Glutamatergic neuron (in vitro differentiated cells): ENCODE measurements at places on chromosomes 7 and 10.
A peak's percentile ranks its signal among the peaks of the same experiment; 100 is the strongest.

GRCh38 chr7:140672382-140673062 lies at the start of gene ADCK2:
Gene ADCK2 (plus strand): TSS chr7:140672945. CDS start chr7:140673331, 386 bp downstream.
- peak; percentile 61 for DNase-seq

GRCh38 chr7:43868681-43869005 lies 674 bp downstream of the MRPS24 start:
- no peak for DNase-seq

DNA sequence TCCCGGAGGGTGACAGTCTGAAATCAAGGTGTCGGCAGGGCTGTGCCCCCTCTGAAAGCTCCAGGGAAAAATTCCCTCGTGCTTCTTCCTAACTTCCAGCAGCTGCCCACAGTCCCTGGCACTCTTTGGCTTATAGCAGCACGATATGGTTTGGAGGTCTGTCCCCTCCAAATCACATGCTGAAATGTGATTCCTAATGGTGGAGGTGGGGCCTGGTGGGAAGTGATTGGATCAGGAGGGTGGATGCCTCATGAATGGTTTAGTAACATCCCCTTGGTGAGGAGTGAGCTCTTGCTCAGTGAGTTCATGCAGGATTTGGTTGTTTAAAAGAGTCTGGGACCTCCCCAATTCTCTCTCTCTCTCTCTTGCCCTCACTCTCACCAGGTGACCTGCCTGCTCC lies 51.1 kb downstream of the GPAM start:
- no peak for DNase-seq

DNA sequence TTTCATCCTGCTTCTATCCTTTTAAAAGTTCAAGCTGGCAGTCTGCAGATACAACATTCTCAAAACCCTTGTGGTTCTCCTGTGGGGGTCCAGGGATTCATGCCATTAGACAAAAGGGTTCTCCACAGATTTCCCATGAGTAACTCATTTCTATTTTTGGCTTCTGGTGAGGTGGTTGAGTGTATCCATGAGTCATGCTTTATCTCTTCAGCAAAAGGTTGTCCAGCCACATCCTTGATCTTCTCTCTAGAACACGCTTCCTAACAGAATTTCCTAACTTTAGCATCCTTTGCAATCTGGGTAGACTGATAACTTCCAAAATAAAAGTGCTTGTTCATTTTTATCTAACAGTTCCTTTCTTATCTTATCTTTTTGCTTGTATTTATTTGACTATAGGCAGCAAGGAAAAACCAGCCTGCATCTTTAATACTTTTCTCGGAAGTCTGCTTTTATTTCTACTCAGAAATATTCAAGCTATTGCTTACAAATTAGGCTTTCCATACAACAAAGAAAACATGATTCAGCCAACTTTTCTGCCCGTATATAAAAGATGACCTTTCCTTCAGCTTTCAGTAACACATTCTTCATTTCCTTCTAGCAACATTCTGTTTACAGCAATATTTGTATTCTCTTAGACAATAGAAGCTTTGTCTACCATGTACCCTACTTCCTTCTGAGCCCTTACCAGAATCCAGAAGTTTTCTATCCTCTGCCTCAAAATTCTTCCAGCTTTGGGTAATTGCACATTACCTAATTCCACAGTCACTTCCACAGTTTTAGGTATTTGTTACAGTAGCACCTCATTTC lies 79.3 kb upstream of the IL6 start:
- no peak for DNase-seq

DNA sequence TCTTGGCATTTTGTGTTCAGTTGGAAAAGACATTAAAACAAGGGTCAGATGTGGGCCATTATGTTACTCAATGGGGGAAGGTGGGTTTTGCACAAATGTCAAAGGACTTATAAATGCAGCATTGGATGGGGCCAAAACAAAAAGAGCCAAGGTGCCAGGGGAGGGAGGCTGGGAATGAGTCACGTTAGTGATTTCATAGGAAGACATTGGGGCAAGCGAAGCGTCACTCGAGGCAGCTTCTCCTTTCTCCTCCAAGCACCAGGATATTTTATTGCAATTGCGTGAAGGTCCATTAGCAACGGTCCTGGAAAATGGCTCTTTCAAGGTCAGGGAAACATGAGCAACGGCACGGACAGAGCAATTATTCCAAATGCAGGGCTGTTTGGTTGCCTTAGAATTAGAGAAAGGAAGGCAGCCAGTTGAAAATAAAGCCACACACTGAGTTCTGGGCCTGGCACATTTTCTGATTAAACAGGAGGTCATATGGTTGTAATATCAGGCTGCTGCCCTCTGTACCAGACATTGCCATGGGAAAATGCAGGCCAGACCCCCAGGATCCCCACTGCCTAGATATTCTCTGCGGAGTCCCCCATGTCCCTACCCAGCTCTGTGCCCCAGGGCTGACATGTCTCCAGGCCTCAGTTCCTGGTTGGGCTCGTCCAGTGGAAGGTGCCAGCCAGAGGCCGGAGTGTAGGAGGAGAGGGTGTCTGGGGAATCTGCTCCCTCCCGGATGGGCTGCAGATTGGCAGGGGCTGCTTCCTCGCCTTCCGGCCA lies 63.3 kb upstream of the NANOS1 start:
- DNase-seq: no peak

DNA sequence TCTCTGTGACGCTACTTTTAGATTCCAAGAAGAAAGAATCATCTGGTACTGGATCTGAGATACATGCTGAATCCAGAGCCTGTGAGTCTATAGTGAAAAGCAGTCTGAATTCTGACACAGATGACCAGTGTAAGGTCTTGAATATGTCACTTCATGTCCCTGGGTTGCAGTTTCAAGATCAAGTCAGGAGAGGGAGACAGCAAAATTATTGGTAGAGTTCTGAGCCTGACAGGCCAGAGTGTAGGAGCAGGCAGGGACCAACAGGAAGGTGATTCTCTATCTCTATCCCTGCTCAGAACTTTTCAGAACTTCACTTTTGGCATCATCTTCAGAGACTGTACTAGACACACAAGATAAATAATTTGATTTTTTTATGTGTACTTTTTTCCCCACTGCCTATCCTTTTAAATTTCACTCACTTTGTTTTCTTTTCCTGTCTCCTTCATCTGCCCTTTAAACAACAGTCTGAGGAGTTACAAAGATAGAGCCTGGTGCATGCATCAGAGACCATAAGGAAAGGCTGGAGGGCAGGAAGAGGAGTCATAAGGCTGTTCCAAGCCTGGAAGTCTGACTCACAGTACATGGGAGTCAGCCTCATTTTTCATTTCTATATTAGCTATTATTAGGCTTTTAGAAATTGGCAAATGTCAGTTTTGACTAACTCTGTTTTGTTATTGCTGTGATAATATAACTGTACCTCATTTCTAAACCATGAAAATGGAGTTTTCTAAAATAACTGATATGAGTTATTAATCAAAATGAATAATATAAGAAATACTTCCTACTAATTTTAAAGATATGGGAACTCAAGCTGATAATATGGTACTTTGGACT lies 120.2 kb upstream of the TMEM229A start:
- DNase-seq: peak; percentile 16

- peak; percentile 90 for DNase-seq
Measured at GRCh38 chr7:45923290-45923689, 2.2 kb upstream of the IGFBP3 start.

DNA sequence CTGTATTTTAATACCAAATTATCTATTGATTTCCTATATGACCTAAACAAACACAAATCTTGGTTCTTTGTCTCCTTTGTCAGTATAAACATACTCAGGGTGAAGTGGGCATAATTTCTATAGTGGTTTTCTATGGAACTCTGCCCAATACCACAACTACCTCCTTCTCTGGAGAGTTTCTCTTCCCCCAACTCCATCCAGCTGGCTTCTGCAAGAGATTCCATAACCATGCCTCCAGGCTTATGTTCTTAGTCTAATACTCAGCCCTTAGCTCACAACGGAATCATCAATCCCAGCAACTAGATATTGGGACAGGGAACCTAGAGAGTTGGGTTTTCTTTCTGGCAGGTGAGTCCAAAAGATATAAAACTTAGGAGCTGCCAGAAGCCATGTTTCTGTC lies 127.3 kb downstream of the TRIL start:
- DNase-seq: no peak

DNA sequence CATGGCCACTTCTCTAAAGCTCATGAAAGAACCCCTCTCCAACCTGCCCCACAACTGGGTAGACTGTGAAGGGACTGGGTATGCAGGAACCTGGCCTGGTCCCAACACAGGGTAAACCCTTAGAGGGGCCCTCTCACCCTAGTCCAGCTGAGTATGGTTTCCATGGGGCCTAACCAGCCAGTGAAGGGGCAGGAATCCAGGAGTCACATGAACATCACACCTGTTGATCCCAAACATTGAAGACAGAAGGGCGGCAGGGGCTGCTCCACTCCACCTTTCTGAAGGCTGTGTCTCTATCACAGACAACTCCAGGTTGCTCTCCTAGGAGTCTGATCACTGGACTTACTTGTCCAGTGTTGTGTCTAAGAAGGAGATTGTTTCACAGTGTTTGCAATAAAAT lies 30.8 kb downstream of the GRID1 start:
- peak; percentile 1 for DNase-seq

DNA sequence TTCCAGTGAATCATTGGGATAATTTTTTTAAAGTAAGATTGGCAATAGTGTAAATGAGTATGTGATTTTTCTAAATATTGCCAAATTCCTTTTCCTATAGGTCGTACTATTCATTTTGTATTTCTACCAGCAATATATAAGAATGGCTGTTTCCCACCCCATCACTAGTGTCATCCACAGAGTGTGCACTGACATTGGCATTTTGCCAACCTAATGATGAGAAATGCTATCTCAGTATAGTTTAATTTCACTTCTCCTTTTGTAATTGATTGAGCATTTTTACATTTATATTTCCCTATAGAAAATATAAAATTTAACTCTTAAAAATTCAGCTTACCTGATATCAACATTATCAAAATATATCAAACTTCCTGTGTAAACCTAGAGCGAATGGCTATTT lies 17.6 kb upstream of the TMEM26 start:
- DNase-seq: no peak

DNA sequence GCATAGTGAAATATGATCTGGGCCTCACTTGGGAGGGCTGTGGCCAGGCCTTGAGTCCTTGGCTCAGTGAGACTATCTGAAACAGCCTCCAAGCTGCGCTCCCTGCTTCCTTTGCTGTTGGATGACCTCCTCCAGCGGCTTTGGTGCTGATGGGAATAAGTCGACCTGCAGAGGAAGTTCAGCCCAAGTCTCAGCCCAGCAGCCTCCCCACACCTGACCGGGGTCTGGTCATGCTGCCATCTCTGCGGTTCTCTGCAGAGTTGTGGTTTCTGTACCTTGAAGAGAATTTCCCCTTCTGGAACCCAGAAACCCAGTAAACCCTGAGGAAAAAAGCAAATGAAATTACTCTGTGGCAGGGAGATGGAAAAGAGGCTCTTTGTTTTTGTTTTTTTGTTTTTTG lies 4.6 kb upstream of the RBAK start:
- DNase-seq: no peak

DNA sequence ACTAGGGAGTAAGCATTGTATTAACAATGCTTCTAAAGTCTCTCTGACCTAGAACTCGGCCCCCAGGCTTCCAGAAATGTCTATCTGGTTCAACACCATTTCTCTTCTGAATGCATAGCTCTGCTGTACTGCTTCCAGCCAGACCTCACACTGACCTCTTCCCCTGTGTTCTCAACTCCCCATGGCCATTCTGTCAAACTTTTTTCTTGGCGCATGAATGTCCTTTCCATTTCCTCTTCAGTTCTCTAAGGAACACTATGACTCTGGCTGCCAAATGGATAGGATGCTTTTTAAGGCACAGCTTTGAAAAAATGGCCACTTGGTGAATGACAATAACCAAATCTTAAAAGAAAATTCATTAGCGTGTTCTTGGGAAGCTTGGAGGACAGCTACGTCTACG lies 425.8 kb downstream of the ETV1 start:
- no peak for DNase-seq

DNA sequence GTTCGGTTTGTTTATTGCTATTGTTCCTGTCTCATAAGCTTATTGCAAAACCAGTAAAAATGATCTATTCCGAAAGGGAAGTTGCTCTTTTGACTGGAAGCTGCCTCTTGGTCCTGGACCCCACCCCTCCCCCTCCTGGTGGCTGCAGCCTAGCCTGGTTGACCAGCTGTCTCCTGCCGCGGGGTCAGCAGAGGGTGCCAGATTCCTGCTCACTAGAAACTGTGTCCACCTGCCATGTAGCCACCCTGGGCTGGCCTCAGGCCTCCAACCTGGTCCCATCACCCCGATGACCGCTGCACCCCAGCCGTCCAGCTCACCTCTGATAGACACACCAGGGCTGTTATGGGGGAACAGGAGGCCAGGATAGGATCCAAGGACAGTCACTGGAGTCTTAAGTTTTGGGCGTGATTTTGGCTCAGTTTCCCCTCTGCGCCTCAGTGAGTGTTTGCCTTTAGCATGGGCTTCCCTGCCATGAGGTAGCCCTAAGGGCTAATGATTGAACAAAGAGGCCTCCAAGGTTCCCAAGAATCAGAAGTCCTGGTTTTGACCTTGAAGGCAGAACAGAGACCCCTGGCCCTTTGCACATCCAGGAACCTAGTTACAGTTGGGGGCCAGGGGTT lies 32.9 kb upstream of the SLF2 start:
- peak; percentile 67 for DNase-seq

DNA sequence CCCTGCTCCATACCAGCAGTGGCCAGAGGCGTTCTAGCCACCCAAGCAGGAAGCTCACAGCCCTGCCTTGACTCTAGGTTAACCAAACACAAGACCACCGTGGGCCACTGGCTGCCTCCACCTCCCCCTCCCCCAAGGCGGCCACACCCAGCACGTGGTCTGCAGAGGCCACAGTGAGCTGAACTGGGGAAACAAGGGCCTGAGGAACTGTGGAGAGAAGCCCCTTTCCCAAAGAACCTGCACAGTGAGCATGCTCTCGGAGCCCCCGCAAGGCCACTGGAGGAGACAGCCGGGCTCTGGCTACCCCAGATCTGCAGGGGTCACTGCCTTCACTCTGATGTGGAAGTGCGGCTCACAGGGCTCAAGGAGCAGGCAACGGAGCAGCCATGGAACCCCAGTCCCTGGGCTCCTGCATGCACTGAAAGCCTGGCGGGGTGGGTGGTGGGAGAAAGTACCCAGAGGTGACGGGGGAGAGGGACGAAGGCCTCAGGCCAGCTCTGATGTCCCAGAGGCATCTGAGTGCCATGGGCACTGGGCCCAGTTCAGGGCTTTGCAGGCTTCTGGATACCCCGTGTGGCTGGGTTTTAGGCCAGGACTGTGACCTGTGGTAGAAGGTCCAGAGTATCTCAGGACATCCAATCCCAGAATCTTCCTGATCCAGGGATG lies 189.2 kb downstream of the EBF3 start:
- DNase-seq: no peak
